ENCODE measurements at places on chromosomes 1 and 21.

DNA sequence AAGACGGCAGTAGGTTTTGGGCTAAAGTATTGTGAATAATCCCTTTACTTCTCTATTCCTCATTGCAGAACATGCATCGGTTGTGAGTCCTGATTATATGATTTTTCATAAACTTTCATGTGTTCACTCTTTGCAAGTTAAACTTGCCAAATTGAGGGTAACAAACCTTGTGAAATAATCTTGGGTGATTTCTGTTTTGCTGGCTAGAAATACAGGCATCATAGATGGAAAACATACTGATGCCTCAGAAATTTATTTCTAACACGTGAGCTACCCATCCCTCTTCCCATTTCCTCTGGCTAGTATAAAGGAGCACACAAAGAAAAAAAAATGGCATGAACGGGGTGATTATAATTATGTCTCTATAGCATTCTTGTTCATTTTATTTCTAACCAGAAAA is 39.6 kb downstream of the RGS5 start:
- DNase-seq: no peak

DNA sequence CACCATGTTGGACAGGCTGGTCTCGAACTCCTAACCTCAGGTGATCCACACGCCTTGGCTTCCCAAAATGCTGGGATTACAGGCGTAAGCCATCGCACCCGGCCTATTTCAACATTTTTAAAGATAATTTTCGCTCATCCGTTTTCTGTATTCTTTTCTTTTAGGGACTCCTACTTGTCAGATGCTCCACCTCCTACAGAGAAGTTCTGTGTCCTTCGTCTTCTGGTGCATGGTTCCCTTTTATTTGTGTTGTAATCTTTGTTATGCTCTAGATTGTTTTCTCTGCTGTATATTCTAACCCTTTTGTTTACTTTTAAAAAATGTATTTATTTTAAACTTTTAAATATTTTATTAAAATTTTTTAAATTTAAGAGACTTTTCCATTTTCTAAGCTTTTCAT is 28.4 kb downstream of the CLDN14 start:
- DNase-seq: no peak

DNA sequence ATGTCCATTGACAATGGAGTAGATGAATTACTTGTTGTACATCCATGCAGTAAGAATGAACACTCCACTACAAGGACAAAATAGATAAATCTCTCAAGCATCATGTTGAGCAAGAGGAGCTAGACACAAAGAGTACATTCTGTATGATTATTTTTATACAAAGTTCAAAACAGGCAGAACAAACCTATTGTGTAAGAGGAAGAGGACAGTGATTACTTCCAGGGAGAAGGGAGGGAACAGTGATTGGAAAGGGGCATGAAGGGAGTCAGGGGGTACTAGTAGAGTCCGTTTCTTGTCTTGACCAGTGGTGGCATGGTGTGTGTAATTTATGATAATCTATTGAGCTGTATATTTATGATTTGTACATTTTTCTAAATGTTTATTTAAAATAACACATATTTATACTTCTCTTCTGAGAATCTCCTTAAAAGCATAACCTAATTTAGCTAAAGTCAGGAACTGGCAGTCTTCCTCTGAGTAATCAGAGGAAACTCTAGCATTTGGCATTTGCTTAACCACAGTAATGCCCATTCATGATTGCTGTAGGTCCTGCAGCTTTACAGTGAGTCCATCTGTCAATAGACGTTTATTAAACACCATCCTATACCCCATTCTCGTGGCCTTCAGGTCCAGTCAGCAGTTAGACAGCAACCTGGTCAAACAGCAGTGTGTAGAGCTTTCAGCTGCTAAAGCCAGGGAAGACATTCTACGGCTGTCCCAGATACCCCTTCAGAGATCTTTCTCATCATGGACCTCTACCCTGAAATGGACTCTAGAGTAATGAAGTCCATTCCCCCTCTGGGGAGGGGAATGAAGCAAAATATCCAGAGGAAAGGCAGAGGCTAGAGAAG is 114.1 kb upstream of the GALNT2 start:
- DNase-seq: no peak

- DNase-seq: no peak
Observed at GRCh38 chr1:164769486-164770130, 210.6 kb downstream of the PBX1 start.

DNA sequence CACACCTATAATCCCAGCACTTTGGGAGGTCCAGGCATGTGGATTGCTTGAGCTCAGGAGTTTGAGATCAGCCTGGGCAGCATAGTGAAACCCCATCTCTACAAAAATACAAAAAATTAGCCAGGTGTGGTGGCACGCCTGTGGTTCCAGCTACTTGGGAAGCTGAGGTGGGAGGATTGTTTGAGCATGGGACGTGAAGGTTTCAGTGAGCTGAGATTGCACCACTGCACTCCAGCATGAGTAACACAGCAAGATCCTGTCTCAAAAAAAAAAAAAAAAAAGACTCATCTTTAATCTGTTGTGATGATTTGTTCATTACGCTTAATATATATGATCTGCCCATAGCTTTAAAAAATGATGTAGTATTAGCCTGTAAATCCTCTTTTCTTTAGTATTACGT is 44.0 kb downstream of the OR10J1 start:
- no peak for DNase-seq

GRCh38 chr1:222048094-222048595 is 306.3 kb upstream of the DUSP10 start:
- DNase-seq: peak; percentile 35

DNA sequence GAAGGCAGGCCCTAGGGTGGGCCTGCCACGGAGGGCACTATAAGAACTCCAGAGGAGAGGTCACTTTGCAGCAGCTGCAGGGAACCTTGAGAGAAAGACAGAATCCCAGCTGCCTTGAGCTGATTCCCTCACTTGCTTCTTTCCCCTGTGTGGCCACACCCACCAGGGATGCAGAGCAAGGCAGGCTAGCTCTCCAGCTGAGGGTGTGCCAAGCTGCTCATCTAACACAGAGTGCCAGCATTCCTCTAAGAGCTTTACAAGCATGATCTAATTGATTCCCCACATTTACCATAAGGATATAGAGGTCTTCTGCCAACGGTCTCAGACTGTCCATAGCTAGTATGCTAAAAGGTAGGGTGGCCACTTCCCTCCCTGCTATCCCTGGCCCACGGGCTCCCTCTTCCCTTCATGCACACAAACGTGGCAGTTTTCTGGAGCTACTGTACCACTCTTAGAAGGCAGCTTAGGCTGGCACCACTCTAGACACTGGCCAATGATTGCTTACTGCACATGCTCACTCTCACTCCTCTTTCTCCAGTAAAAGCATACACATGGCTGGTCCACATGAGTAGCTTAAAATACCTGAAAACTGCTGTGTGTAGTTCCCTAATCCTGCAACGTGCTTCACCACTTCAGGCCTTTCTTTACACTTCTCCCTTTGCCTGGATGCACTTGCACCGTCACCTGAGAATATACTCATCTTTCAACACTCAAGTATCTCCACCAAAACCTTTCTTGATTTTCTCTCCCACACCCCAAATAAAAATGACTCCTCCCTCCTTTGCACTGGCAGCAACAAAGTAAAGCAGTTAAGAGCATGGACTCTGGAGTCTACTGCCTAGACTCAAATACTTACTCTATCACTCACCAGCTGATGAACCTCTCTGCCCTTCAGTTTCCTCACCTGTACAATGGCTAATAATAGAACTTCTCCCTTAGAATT is 57.7 kb downstream of the DMAP1 start:
- DNase-seq: no peak

DNA sequence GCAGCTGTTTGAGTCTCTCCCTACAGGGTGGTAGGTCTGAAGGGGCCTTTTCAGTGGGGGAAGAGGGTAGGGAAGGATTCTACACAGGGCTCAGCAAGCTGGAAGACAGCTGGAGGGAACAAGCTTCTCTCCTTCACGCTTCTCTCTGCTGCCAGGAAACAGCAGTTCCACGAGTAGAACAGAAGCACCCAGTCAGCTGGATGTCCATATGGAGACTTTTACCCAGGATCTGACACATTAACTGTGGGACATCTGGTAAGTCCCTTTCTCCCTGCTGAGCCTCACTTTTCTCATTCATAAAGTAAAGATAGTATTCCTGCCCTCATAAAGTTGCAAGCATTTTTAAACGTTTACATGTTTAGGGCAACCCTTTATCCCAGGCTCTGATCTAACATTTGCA is 280.3 kb downstream of the OMA1 start:
- no peak for DNase-seq

- DNase-seq: peak; percentile 77
Observed at GRCh38 chr1:183598386-183598785, 8.1 kb upstream of the NCF2 start.

GRCh38 chr1:94056171-94056570 is 64.8 kb downstream of the ABCA4 start:
- DNase-seq: no peak

DNA sequence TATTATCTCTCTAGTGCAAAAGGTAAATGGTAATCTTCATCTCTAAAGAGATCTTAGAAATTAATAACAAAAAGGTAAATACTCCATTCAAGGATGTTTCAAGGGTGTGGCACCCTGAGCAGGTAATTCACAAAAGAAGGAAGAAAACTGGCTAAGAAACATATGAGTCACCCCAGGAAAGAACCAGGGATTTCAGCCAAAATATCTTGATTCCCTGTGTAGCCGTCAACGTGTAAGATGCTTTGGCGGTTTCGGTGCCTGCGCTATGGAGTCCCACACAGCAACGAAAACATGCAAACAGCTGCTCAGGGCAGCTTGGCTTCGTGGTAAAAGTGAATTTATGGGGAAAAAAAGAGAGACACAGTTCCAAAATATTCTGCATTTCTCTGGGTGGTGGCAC is 3.7 kb downstream of the ITGB2 start:
- no peak for DNase-seq

DNA sequence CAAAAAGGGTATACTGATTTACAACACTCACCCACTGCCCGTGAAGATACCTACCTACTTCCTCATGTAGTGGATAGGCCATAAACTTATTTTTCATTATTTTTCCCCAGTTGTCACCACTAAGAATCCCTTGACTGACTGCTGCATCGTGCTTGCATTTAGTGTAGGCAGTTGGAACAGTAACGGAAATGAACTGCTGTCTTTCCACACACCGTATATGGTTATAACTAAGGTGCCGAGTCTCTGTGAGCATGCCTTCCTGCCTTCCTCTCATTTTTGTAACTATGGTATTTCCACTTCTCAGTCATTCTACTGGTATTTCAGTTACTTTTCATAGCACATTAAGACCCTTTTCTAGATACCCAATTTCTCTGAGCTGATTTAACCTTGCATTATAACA is 36.4 kb downstream of the SLC35F3 start:
- DNase-seq: no peak

DNA sequence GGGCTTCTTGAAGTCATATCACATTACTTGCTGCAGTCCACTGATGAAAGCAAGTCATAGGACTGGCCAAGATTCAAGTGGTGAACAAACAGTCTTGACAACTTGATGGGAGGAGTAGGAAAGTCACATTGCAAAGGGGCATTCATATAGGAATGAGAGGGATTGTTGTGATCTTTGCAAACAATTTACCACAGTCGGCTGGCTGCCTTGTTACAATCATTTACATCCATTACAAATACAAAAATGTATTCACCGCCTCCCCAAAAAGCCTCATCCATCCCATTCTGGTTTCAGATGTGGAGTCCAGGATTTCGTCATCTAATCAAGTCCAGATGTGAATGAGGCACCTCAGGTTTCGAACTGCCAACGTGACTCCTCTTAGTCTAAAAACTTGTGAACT is 26.8 kb downstream of the GORAB start:
- no peak for DNase-seq

DNA sequence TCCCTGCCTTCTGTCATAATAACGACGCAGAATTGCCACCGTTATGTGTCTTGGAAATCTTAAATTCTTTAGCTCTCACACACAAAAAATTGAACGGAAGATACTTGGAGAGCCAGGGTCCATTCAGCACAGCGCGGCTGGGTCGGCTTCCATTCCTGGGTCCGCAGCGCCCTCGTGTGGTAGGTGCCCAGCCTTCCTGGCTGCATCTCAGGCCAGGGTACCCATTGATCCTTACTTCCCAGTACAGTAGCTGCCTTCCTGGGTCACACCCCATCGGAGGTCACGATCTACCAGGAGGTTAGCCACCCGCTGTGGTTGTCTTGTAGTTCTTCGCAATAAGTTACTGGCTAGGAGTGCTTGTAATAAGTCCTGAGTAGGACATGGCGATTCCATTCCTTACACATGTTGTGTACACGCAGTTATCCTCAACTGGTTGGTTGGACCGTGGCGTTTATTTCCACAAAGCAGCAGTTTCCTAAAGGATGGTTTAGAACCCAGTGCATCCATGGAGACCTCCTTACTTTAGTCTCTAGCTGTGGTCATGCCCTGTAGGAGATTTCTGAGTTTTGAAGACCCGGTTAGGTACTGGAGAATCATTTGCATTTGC is 9.9 kb upstream of the MTARC1 start:
- peak; percentile 86 for DNase-seq

DNA sequence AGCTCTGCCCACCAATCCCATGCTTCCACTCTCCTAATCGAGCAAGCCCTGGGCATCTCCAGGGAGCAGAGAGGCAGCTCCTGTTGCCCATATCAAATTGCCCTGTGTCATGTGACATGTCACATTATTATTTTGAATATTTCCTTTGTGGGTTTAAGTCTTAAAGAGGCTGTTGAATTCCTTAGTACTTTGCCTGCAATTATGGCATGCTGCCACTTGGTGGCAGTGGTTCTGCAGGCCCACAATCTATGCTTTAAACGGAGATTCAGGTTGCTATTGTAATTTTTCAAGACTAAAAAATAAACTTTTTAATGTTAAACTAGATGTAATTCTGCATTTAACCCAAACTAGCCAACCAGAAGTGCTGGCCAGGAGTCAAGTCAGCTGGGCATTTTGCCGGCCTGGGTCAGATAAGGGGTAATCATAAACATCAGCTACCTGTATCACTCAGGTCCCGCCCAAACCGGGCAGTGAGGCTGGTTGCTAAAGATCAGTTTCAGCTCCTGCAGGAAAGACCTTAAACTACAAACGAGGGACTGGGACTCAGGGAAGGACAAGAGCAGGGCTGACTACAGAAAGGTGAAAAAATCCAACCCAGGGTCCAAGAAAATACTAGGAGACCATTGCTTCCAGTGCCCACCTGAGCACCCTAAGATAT is 37.3 kb upstream of the ARHGEF16 start:
- DNase-seq: peak; percentile 6

- DNase-seq: no peak
Observed at GRCh38 chr1:96533820-96534219, 187.8 kb upstream of the PTBP2 start.

- DNase-seq: no peak
Observed at GRCh38 chr1:220028346-220028895, 17.9 kb downstream of the EPRS1 start.

DNA sequence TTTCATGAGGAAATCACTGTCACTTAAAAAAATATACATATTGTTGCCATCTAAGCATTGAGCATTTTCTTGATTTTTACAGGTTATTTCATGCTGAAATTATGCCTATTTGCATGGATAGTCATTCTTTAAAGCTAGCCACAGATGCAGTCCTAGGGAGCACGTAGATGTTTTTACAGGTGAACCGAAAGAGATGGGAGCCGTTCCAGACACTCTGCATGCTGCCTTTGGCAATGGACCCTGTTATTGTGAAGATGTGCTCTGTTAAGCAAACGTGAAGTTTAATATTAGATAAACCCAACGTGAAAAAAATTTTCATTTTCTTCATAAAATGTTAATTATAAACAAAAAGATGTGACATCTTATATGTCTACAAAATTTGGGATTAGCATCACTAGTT is 7.1 kb downstream of the PROX1 start:
- no peak for DNase-seq

All from suppressor macrophage treated with lipopolysaccharide for 4 hours (primary cell).